HT-29 (cell line): ENCODE measurements at places on chromosomes 1 and 21. TPM values are rescaled to one million over a fixed set of nuclear protein-coding genes. Genes with fewer than 3 reads are reported as not detected.
A peak's percentile ranks its signal among the peaks of the same experiment; 100 is the strongest.

Gene KCNK1
- total RNA-seq: 20.5 and 25.4 TPM in 2 replicates

Gene CHRM3
- total RNA-seq: 8.8 and 10.2 TPM in 2 replicates

Gene HPCA
- 0.79 and 2.4 TPM in 2 replicates for total RNA-seq

Gene HFM1
- not detected in 2 replicates for total RNA-seq

Gene HMCN1
- total RNA-seq: 0.05 and 0.15 TPM in 2 replicates

Gene FCRLB
- total RNA-seq: 1.4 and 3.4 TPM in 2 replicates

Gene FCGR3A
- total RNA-seq: not detected in 2 replicates

Gene LINGO4
- not detected in 2 replicates for total RNA-seq

DNA sequence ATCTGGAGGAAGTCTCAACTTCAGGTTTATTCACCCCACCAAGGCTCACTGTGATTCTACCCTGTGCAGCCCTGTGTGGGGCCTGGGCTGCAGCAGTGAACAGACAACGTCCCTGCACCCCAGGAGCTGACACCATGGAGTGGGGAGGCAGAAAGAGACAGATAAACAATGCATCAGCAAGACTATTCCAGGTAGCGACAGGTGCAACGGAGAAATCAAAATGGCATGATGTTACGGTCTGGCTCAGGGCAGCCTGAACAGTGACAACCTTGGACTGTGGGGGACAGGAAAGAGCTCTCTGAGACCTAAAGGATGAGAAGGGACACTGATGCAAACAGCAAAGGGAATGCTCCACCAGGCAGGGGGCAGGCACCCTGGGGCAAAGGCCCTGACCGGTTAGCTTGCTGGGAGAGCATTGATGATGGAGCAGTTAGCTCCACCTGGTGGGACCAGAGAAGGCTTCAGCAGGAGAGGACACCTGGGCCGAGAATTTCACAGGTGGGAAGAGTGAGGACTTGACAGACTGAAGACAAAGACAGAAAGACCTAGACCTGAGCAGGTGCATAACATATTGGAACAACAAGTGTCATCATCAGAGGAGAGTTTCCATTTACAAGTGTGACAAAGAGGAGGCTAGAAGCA lies 589.9 kb downstream of the MATN1 start:
- peak; percentile 27 for DNase-seq

GRCh38 chr21:25507522-25507921 lies 99.8 kb downstream of the MRPL39 start:
- DNase-seq: no peak

DNA sequence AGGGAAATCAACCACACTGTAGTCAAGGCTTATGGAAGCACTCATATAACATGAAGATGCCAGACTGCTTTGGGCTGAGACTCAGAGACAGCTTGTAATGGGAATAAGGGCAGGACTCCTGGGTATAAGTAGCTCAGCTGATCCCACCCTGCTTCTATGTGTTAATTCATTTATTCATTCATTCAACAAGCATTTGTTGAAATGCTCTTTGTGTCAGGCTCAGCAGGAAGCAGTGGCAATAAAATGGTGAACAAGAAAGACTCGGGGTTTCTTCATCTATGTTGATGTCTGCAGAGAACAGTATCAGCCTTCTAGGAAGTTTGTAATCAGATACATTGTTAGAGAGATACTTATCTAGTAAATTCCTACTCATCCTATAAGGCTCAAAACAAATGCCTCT lies 145.5 kb upstream of the DMRTA2 start:
- no peak for DNase-seq

GRCh38 chr1:228544921-228545591 lies 57.9 kb downstream of the RNF187 start:
- DNase-seq: no peak

DNA sequence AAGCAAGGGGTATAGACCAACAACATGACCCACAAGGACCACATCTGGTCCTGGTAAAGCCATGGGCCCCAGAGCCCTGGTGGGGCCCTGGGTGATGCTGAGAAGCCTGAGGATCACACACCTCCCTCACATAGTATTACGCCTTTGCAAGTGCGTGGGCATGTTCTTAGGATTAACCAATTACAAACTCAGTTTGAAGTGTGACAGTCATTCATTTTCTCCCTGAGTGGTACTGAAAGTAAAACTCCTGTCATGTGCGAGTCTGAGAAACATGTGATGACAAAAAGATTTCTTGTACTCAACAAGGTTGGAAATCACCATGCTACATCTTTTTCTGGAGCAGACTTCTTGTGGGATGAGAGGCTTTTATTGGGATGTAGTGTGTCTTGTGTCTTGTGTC lies 315.3 kb upstream of the DUSP10 start:
- DNase-seq: no peak

- DNase-seq: no peak
Measured at GRCh38 chr1:36739703-36740289, 257.1 kb upstream of the CSF3R start.

DNA sequence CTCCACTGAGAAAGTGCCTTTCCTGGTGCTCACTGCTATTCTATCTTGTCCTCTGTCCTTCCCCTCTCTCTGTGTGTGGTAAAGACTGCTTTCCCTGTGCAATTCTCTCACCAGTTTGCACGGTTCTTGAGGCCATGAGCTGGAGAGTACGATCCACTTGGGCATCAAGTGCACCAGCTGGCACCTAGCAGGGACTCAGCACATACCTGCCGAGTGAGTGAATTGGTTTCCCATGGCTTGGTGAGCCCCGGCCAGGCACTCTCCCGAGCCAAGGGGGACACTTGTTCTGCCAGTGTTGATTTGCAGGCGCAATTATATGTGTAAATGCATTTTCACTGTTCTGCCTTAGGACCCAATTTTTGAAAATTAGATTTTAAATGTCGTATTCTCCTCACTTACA lies 313.5 kb downstream of the DISC1 start:
- DNase-seq: no peak

DNA sequence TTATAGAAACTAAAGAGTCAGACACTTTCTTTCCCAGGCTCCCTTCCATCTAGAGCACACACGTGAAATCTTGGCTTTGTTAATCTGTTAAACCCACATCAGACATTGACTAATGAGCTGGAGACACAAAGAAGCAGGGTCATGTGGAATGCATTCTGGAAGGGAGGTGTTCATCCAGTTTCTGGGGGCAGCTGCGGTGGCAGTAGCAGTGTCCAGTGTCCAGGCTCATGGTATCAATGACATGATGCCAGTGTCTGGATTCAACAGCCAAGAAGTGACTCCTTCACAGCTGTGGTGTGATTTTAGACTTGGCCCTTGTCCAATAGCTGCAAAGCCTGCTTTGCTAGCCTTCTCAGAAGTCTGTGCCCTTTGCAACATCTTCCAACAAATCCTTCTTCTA lies 95.2 kb downstream of the NTPCR start:
- DNase-seq: no peak

DNA sequence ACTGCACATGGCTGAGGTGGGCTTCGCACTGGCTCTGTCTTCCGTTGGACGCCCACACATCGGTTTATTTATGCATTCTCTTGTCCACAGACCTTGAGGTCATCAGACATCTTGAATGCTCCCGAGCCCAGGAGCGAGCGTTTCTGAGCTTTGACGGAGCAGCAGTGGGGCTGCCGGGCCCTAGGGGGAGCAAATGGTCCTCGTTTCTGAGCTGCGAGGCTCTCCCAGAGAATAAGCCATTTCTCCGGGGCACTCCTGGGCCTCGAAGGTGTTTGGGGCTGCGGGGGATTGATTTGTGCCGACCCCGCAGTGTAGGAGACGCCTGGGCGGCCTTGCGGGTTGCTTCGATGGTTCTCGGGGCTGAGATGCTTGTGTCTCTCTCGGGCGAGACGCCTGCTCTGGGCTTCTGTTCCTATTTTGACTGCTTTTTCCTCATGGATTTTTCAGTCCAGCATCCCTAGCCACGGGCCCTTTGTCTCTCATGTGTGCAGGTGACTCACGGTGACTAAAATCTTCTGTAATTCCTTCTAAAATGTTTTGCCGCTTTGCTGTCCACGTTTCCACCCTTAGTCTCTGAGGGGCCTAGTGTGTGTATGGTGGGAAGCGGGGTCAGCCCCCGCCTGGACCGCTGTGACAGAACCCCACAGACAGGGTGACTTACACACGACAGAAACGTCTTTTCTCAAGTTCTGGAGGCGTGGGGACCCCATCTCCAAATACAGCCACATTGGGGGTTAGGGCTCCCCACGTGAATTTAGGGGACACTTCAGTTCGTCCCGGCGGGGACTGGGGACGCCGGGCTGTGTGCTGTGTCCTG lies 62.1 kb downstream of the FAAP20 start:
- no peak for DNase-seq
